ENCODE measurements at places on chromosomes 11 and 22. TPM values are rescaled to one million over a fixed set of nuclear protein-coding genes. Genes with fewer than 3 reads are reported as not detected.

Gene OR5B21
- not detected for total RNA-seq

- no peak for DNase-seq
Measured at GRCh38 chr11:117175104-117175503, 3.4 kb upstream of the SIDT2 start.

GRCh38 chr22:37126383-37126782 is 16.9 kb upstream of the TMPRSS6 start:
- no peak for DNase-seq

DNA sequence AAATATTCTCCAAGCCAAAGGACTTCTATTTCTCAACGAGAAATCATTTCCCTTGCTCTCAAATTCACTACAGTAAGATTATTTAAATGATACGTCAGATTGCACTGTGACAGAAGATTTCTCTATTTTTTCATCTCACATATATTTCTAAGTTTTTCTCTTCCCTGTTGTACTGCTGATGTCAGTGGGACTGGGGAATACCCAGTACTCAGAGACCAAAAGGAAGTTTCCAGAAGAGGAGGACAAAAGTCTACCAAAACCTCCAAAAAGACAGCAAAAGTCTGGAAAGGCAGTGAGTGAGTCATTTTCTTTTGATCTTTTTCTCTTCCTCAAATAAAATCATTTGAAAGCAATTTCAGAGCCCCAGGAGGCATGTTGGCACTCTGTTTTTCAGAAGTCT is 149.8 kb upstream of the PITPNB start:
- no peak for DNase-seq

GRCh38 chr11:72411623-72412419 is 22.5 kb downstream of the CLPB start:
- DNase-seq = no peak

Gene SNX32
- 0.13 TPM for total RNA-seq

Gene TMEM80
- total RNA-seq = 15.0 TPM

GRCh38 chr11:130995266-130995665 is 79.0 kb upstream of the SNX19 start:
- no peak for DNase-seq

Gene CNGA4
- not detected for total RNA-seq

All from heart left ventricle (tissue), 16 donors.